ENCODE measurements at places on chromosomes 16 and 17. TPM values are rescaled to one million over a fixed set of nuclear protein-coding genes. Genes with fewer than 3 reads are reported as not detected.

ITGA3 gene
- 6.9 TPM for total RNA-seq

DOC2A gene
- not detected for total RNA-seq

DNA sequence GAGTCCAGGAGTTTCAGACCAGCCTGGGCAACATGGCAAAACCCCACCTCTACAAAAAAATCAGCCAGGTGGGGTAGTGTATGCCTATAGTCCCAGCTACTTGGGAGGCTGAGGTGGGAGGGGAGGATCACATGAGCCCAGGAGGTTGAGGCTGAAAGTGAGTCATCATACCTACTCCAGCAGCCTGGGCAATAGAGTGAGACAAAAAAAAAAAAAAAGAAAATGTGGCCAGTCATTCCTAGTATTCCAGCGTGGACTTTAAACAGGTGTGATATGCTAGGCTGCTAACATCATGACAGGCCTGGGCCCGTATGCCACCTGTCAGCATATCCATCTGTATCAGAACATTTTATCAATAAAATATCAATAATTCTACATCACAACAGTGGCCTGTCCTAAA, 143.3 kb downstream of the AATF start:
- peaks cover 30% of the 10 kb centered on the region for H3K36me3 ChIP-seq
- no peak for DNase-seq
- no peaks in the 10 kb centered on the region for H3K27me3 ChIP-seq
- H3K27ac ChIP-seq, result no peak overlapping the region
- H3K4me1 ChIP-seq, result peaks cover 50% of the 10 kb centered on the region

DNA sequence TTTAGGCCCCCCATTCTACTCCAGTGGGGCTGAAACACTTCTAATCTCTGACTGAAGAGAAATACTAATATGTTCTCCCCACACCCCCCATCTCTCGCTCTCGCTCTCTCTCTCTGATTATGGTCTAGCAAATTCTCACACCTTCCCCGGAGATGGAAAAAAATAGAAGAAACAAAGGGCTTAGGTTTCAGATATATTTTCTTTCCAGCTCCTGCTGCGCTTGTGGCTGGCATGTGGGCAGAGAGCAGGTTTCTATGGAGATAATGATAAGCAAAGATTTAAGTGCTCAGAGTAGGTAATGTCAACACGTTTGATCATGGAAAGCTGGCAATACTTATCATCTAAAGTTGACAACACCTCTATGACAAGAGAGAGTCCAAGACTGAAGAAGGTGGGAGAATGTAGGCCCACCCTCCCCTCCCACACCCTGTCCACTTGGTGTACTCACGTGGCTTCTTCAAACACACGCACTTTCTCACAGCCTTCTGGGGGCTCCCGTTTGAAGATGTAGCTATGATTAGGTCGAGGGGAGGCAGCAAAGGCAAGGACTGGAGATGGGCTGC, 8.0 kb upstream of the SLC35B1 start:
- peak overlapping the region; percentile 57 for H3K27ac ChIP-seq
- DNase-seq, result no peak
- no peaks in the 10 kb centered on the region for H3K27me3 ChIP-seq
- peaks cover 54% of the 10 kb centered on the region for H3K36me3 ChIP-seq
- H3K4me3 ChIP-seq, result no peak overlapping the region

All from activated naive CD8-positive, alpha-beta T cell treated with anti-CD3 and anti-CD28 coated beads, Interleukin-2, amount 10 ng/mL, durations not matched to agents 7 days and 5 days (primary cell).